ENCODE measurements at places on chromosomes 4 and X.
A peak's percentile ranks its signal among the peaks of the same experiment; 100 is the strongest.

GRCh38 chr4:121943941-121944340 is 7.9 kb downstream of the TRPC3 start:
- DNase-seq = peak; percentile 55

- DNase-seq = no peak
Measured at GRCh38 chrX:50838820-50839600, 25.0 kb upstream of the SHROOM4 start.

DNA sequence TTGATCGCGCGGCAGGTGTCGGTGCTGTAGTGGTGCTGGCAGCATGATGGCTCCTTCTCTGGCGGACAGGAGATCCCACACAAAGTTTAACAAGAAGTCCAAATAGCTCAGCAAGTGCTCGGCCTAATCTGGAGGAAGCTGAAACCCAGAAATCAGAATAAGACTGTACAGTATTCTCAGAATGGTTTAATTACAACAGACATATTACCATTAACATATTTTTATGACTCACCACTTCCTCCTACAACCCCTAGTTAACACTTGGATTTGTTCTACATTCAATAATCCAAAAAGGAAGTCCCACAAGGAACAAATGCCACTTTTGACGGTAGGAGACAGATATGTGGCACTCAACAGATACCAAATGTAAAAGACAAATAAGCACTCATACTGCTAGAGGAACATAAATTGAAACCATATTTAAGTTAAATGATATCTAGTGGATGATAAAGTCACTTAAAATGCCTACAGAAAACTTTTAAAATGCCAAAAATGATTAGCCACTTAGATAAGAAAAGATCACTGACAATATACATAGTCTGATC is 91.2 kb downstream of the HUWE1 start:
- no peak for DNase-seq

DNA sequence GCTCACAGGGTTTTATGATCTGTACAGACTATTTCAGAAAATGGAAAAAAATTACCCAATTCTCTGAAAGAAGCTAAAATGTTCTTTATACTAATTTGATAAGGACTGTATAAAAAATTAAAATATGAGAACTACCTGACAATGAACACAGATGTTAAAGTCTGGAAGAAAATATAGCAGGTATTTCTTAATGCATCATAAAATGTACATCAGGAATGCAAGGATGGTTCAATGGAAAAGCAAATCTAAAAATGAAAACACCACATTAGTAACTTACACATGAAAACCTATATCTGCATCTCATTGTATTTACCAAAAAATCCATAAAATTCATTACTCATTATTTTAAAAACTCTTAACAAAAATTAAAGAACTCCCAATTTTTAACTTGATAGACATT is 39.4 kb downstream of the ARHGAP6 start:
- no peak for DNase-seq

- no peak for DNase-seq
Measured at GRCh38 chr4:53721263-53721662, 130.0 kb upstream of the LNX1 start.

DNA sequence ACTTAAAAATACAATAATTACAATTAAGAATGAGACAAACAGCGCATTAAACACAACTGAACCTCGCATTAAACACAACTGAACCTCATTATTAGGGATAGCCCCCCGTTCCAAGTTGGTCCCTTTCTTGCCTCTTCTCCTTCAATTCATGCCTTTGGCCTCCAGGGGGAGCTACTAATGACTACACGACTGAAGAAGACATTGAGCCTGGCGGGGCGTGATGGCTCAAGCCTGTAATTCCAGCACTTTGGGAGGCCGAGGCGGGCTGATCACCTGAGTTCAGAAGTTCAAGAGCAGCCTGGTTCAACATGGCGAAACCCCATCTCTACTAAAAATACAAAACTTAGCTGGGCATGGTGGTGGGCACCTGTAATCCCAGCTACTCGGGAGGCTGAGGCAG is 56.4 kb upstream of the NWD2 start:
- DNase-seq = no peak

GRCh38 chrX:30590368-30590767 is 12.8 kb upstream of the TASL start:
- no peak for DNase-seq

DNA sequence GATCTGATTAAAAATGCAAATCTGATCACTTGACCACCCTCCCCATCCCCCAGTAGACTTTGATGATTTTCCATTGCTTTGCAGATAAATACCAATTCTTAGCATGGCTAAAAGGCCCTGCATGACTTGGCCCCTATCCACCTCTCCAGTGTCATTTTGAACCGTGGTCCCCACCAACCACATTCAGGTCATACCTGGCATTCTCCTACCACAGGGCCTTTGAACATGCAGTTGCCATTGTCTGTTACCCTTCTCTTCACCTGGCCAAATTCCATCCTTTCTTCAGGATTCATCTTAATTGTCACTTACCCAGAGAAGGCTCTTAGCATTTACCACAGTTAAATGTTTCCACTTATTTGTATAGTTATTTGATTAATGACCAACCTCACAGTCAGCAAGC is 36.9 kb upstream of the RELL1 start:
- DNase-seq = no peak

DNA sequence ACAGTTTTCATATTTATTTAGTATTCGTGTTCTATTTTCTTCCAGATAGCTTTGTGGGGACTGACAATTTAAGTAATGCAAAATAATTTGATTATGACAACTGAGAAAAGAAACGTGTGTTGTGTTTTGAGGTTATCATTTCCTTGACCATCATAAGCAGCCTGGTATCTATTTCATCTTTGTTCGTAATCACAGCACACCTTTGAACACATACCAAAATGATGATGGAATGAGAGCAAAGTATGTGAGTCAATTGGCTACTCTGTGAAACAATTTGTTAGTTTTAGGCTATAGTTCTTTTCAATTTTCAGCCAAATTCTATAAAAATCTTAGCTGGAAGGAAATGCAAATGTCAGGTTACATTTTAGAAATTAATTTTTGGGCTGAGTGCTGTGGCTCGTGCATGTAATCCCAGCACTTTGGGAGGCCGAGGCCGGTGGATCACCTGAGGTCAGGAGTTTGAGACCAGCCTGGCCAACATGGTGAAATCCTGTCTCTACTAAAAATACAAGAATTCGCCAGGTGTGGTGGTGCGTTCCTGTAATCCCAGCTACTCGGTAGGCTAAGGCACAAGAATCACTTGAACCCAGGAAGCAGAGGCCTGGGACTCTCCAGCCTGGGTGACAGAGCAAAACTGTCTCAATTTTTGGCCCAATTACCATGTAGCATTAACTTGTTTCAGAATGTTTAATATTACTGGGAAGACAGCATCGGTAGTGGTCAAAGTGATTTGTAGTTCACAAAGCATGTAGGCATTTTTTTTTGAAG is 1.1 kb upstream of the DUSP21 start:
- no peak for DNase-seq

DNA sequence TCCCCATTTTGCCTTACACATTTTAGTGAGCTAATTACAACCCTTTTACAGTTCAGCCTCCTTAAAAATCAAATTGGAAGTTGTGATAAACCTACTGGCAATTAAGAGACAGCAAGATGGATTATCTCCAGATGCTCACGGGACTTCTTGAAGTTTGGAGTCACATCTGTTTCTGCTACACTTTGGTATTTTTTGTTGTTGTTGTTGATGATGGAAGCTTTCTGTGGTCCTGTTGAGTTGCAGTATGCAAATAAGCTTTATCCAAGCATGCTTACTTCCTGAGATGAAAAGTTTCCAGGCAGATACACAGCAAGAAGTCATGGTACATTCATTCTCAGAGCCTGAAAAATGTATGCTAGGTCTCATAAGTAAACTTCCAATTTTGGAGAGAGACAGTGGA is 670.0 kb upstream of the AMOT start:
- no peak for DNase-seq

GRCh38 chrX:12390301-12390700 is 252.0 kb downstream of the FRMPD4 start:
- no peak for DNase-seq

GRCh38 chrX:46561824-46562657 is 11.5 kb upstream of the CHST7 start:
- DNase-seq = no peak

GRCh38 chrX:40931921-40932320 is 153.3 kb upstream of the USP9X start:
- DNase-seq = no peak

GRCh38 chr4:54005475-54005874 is 58.9 kb downstream of the CHIC2 start:
- no peak for DNase-seq

DNA sequence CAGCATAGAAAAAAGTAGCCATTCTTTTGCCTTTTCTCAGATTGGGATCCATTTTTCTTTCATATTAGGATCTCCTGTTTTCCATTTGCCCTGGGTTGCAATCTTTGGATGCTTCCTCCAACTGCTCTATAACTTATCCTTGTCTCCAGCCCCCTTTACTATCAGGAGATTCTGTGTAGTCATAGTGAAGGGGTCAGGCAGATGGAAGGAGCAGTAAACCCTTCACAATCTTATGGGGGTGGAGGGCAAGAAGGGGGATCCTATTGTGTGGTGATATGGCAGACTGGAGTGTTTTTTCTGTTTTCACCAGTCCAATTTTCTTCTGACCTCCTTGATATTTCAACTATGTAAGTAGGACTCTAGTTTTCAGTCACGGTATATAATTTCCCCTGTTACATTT is 1.7 kb upstream of the SMIM9 start:
- DNase-seq = no peak

DNA sequence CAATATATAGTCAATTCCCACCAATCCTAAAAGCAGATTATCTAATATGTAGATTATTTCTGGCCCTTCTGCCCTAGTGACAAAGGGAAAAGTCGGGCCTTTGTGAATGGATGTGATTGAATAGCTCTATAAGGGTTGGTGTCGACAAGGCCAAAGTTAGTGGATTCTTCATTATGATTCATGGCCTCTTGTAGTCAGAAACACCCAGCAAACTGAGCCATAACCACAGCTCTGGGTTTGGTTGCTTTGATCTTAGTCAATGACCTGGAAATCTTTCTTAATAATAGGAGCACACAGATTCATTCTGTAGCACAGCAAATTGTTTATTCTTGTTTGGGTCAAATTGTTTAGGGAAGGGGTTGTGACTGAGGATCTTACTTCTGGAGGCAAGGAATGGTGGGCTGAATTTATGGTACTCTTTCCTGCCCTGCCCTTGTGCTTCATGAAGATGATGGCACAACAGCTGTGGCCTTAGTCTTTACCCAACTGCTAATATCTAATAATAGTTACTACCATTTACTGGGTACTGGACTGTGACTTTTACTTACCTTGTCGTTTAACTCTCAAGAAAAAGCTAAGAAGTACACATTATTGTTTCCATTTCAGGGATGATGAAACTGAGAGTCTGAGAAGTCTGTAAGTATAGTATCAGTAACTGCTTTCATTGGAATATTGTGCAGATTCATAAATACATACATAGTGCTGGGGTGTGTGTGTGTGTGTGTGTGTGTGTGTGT is 74.0 kb downstream of the AFF2 start:
- DNase-seq = no peak

GRCh38 chr4:176839656-176840055 is 46.9 kb upstream of the VEGFC start:
- no peak for DNase-seq

DNA sequence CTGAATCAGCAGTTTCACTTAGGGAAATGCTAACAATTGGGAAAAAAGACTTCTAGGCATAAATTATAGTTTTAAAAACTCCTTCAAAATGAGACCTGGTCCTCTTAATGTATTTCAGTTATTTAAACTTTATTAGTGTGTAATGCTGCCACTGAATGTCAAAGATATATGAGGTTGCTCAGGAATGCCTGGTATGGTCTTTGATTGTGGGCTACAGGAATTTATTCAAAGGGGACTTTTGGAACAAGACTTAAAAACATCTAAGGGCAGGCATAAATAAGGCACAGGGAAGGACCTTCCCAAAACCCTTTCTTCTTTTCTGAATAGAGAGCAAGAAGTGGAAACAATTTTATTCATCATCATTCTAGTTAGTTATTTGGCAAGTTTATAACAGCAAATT is 439.1 kb downstream of the TLL1 start:
- DNase-seq = no peak

GRCh38 chr4:100823066-100823992 is 305.5 kb upstream of the EMCN start:
- no peak for DNase-seq

- DNase-seq = no peak
Measured at GRCh38 chrX:95057341-95057740, 1383.3 kb downstream of the FAM133A start.

Measured in ecto neural progenitor cell (in vitro differentiated cells).